GM12878 (cell line): ENCODE measurements at places on chromosomes 5 and 9. TPM values are rescaled to one million over a fixed set of nuclear protein-coding genes. Genes with fewer than 3 reads are reported as not detected.

DMGDH gene
- total RNA-seq: 0.56 TPM in 1 of 2 replicates, not detected in the other

CAMK2A gene
- not detected in 2 replicates for total RNA-seq

GRCh38 chr9:26893030-26893676, 551 bp upstream of the CAAP1 start:
- no peak for DNase-seq
- no peaks in the 10 kb centered on the region for H3K4me1 ChIP-seq
- H3K27ac ChIP-seq: peak overlapping the region; percentile 97
- H3K4me3 ChIP-seq: peak overlapping the region; percentile 68
- H3K27me3 ChIP-seq: no peaks in the 10 kb centered on the region
- no peaks in the 10 kb centered on the region for H3K36me3 ChIP-seq

TMEM232 gene
- total RNA-seq: 0.95 and 2.0 TPM in 2 replicates

DNA sequence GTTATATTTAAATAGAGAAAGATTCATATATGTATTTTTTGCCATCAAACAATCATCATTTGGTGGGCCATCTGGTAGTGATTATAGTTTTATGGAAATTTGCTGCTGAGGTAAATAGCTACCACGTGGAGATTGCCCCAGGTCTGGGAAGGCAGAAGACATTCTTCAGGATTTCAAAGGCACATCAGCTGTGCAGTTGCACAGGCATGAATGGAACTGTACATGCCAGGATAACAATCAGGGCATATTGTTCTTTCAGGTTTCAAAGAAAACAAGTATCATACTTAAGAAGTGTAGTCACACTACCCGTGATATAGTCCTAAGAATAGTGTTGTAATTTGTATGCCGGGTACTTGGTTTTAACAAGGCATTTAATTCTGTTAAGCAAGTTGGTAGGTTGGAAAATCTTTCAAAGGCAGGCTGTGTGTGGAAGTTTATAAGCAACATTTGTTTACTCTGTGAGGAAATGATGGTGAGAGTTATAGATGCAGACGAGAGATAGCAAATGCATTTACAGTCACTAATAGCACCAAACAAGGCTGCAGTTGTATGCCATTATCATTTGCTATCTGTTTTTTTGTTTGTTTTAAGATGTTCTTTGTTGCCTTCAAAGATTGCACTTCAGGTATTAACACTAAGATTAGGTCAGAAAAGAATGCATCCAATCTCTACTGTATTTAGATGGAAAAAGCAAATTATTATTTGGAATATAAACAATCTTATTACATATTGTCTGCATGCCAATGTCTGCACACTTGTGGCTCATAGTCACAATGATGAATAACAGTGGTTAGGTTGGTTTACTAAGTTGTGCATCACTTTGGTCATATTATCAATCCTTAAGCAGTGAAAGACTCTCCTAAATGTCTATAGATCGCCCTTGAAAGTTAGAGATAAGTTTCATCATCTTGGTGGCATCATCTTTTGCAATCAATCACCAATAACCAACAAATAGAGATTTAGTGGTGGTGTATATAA, 55.3 kb downstream of the RPS23 start:
- H3K27ac ChIP-seq: no peak overlapping the region
- H3K27me3 ChIP-seq: no peaks in the 10 kb centered on the region
- no peaks in the 10 kb centered on the region for H3K36me3 ChIP-seq
- DNase-seq: no peak
- no peaks in the 10 kb centered on the region for H3K4me1 ChIP-seq
- H3K4me3 ChIP-seq: no peak overlapping the region

- H3K36me3 ChIP-seq: no peaks in the 10 kb centered on the region
- H3K27me3 ChIP-seq: no peaks in the 10 kb centered on the region
- DNase-seq: no peak
- no peak overlapping the region for H3K27ac ChIP-seq
Observed at GRCh38 chr5:44828719-44829118, 20.0 kb downstream of the MRPS30 start.

ARID3C gene
- total RNA-seq: 0.24 TPM in 1 of 2 replicates, not detected in the other
